Osteocyte (in vitro differentiated cells): ENCODE measurements at places on chromosomes 3 and 15. TPM values are rescaled to one million over a fixed set of nuclear protein-coding genes. Genes with fewer than 3 reads are reported as not detected.

The TRIM71 gene
- 0.05 TPM in 1 of 2 replicates, not detected in the other for total RNA-seq

The SPATA16 gene
- total RNA-seq: not detected in 2 replicates

The ARHGAP31 gene
- 49.7 and 51.0 TPM in 2 replicates for total RNA-seq

The EPHB3 gene
- 10.6 and 11.4 TPM in 2 replicates for total RNA-seq

The GP5 gene
- total RNA-seq: 0.10 TPM in 1 of 2 replicates, not detected in the other

The CLDN16 gene
- not detected in 2 replicates for total RNA-seq

The UBE2Q2 gene
- total RNA-seq: 42.4 and 43.2 TPM in 2 replicates

DNA sequence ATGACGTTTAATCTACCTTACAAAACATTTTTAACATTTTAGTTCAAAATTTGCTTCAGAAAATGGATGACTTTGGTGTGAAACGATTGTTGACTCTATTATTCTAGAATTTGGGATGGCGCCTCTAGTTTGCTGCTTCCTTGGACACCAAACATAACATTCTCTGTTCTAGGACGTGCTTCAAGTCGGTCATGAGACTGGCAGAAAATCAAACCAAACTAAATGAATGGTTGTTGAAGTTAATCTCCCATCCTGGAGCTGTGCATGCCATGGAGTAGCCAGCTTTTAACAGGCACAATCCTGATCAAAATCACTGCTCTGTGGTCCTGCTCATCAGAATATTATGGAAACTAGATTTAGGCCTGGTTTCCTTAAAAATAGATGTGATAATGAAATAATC is 9.6 kb upstream of the LRRFIP2 start:
- H3K4me1 ChIP-seq: peaks cover 10% of the 10 kb centered on the region
- DNase-seq: no peak
- H3K27ac ChIP-seq: no peak overlapping the region
- H3K36me3 ChIP-seq: peaks cover 4% of the 10 kb centered on the region
- H3K27me3 ChIP-seq: no peaks in the 10 kb centered on the region

DNA sequence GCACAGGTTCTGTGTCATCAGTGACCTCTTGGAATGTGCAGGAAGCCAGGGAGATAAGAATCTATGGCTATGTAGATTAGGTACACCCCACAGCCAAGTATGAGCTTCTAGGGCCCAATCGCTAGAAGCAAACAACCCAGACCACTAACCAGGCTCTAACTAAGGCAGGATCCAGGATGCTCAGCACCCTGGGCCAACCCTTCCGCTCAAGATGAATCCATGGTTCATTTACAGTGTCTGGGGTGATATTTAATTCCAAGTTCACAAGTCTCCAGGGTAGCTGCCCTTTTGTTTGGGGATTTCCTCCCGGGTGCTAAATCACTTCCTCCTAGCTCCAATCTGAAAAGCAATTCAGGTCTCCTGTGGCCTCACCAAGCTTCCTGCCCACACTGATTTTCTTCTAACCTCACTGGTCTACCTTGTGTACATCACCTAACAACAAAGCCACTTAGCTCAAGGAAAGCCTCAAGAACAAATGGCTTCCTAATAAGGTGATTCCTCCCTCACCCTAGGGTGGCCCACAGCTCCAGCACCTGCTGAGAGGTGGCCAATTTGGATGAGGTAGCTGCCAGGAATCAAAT is 2.4 kb downstream of the EHD4 start:
- peak overlapping the region; percentile 84 for H3K4me3 ChIP-seq
- peak overlapping the region; percentile 50 for H3K27ac ChIP-seq
- DNase-seq: no peak
- H3K27me3 ChIP-seq: peaks cover 9% of the 10 kb centered on the region
- H3K36me3 ChIP-seq: no peaks in the 10 kb centered on the region
- H3K4me1 ChIP-seq: peaks cover 60% of the 10 kb centered on the region

- peaks cover 20% of the 10 kb centered on the region for H3K36me3 ChIP-seq
- H3K27ac ChIP-seq: peak overlapping the region; percentile 71
- peak; percentile 88 for DNase-seq
These were observed 791 bp downstream of the GYG1 start for GRCh38 chr3:148992027-148992634.

DNA sequence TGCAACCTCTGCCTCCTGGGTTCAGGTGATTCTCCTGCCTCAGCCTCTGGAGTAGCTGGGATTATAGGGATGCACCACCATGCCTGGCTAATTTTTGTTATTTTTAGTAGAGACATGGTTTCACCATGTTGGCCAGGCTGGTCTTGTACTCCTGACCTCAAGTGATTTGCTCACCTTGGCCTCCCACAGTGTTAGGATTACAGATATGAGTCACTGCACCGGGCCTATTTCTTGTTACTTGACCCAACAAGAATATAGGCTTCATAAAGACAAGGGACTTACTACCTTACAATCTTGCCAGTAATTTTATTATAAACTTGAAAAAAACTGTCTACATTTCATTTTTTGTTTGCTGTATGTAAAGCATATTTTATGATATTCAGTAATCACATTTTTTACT is 21.4 kb upstream of the ZBTB47 start:
- peaks cover 46% of the 10 kb centered on the region for H3K36me3 ChIP-seq
- no peak overlapping the region for H3K4me3 ChIP-seq
- no peaks in the 10 kb centered on the region for H3K27me3 ChIP-seq
- H3K27ac ChIP-seq: no peak overlapping the region
- no peak for DNase-seq

GRCh38 chr3:16279010-16279801 is 14.2 kb downstream of the OXNAD1 start:
- no peak for DNase-seq
- peaks cover 18% of the 10 kb centered on the region for H3K4me1 ChIP-seq
- peaks cover 11% of the 10 kb centered on the region for H3K36me3 ChIP-seq
- no peak overlapping the region for H3K27ac ChIP-seq
- H3K4me3 ChIP-seq: no peak overlapping the region

GRCh38 chr3:65342084-65342683 is 654.4 kb upstream of the ADAMTS9 start:
- peaks cover 11% of the 10 kb centered on the region for H3K27me3 ChIP-seq
- H3K36me3 ChIP-seq: no peaks in the 10 kb centered on the region
- H3K4me3 ChIP-seq: no peak overlapping the region
- DNase-seq: no peak

DNA sequence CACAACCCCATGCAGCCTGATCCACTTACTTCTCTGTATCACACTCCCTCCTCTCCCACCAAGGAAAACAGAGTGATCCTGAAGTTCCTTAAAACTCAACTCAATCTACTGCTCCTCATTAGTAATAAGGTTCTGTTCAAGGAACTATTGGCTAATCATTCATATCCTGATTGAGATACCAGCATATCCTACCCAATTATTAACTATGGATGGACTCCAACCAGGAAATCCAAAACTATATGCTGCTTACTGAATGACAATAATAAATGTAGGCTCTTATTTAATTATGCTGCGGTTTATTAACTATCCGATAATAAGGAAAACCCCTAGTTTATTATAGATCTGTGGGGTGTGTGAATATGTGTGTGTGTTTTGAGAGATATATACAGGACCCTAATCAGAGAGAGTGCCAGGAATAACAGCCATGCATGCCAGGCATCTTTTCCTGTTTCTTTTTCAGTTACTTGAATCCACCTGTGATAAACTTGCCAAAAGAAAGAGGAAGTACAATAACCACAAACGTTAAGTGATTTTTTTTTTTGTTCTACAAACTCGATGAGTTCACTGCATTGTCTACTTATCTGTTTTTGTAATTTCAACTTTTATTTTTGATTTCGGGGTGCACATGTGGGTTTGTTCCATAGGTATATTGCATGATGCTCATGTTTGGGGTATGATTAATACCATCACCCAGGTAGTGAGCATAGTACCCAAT is 1031.7 kb upstream of the CFAP20DC start:
- no peaks in the 10 kb centered on the region for H3K36me3 ChIP-seq
- peaks cover 4% of the 10 kb centered on the region for H3K27me3 ChIP-seq
- peaks cover 4% of the 10 kb centered on the region for H3K4me1 ChIP-seq
- H3K4me3 ChIP-seq: no peak overlapping the region
- no peak overlapping the region for H3K27ac ChIP-seq
- no peak for DNase-seq

DNA sequence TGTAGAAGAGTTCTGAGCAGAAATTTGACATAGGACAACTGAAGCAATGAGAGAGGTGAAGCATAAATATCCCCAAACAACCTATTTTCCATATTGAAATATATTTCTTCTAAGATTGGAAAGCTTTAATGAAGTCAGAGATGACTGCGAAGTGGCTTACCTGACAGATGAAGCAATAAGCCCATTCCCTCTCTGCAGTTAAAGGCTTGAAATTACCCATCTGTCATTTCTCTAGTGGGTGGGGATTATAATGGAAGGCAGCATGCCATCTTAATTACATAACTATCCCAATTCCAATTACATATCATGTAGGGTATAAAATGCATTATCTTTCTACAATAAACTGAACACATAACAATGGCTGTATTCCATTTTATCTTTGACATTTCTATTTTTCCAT is 1070.5 kb downstream of the SI start:
- H3K27ac ChIP-seq: no peak overlapping the region
- DNase-seq: no peak
- no peaks in the 10 kb centered on the region for H3K36me3 ChIP-seq
- H3K4me3 ChIP-seq: no peak overlapping the region

DNA sequence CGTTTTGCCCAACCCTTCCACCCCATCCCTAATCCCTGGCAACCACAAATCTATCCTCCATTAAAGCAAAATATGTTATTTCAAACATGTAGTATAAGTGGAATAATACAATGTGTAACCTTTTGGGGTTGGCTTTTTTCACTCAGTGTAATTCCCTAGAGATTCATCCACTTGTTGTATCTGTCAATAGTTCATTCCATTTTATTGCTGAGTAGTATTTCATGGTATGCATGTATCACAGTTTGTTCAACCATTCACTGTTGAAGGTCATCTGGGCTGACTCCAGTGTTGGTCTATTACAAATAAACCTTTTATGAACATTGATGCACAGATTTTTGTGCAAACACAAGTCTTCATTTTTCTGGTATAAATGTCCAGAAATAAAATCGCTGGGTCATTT is 38.8 kb downstream of the BSN start:
- H3K4me1 ChIP-seq: peaks cover 8% of the 10 kb centered on the region
- no peak overlapping the region for H3K27ac ChIP-seq

- H3K27me3 ChIP-seq: no peaks in the 10 kb centered on the region
- peaks cover 2% of the 10 kb centered on the region for H3K36me3 ChIP-seq
- H3K4me1 ChIP-seq: peaks cover 14% of the 10 kb centered on the region
- no peak overlapping the region for H3K27ac ChIP-seq
- H3K4me3 ChIP-seq: no peak overlapping the region
- DNase-seq: no peak
These were observed 7.9 kb downstream of the PRRT3 start for GRCh38 chr3:9944271-9944670.

DNA sequence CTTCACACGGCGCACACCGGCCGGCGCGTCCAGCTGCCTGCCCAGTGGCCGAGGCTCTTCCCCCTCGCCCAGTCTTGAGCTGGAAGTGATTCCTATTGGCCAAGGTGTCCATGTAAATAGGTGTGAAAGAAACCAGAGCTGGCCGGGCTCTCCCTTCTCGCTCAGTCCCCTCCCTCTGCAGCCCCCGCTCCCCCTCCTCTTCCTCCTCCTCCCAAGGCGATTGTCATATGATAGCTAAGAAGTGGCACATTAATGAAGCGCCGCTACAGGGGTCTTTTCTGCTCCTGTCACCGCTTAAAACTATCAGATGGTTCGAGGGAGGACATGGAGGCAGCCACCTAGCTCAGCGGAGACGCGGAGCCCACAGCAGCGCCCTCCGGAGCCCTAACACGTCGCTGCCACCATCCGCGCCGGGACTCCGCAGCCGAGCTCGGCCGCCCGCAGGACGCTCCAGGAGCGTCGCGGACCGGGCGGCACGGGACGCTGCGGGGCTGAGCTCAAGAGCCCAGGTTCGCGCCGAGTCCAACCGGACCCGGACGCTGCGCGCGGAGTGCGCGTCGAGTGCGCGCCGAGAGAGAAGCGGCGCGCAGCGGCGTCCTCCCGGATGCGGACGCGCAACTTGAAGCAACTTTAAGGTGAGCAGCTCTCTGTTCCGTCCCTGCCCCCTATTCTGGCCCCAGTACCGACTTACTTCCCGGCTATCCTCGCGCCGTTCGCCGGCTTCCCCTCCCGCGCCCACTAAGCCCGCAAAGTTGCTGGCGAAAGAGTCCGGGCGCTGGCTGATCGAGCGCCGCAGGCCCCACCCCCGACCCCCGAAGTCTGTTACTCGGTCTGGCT is at the start of gene FOXB1:
TSS of gene FOXB1 (plus strand) at position 303 of the 837 bp plus-strand sequence. CDS start 653 bp downstream, outside the sequence.
- peak within 1 kb of the TSS; percentile 76 for H3K4me3 ChIP-seq
- no peak for DNase-seq
- peaks cover 92% of the 10 kb centered on the region for H3K27me3 ChIP-seq

- H3K36me3 ChIP-seq: no peaks in the 10 kb centered on the region
- H3K4me3 ChIP-seq: no peak overlapping the region
- no peak overlapping the region for H3K27ac ChIP-seq
These were observed 4.4 kb downstream of the PCOLCE2 start for GRCh38 chr3:142884531-142884930.

DNA sequence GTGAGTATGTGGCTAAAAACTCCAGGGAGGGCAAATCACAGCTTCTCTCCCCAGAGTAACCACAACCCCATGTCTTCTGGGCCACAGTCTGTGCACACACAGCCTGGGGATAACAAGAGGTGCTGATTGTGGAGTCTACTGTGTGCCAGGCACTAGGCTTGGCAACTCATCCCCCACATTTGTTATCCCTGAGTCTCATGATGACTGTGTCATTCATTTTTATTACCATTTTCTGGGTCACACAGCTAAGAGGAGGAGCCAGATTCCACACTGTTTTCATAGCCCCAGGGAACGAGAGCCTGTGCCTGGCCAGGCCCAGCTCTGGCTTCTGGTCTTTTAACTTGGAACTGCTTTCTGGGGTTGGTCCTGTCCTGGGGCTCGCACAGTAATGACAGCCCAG is 34.5 kb downstream of the ESYT3 start:
- H3K27ac ChIP-seq: no peak overlapping the region
- H3K27me3 ChIP-seq: peaks cover 3% of the 10 kb centered on the region
- no peaks in the 10 kb centered on the region for H3K36me3 ChIP-seq
- no peaks in the 10 kb centered on the region for H3K4me1 ChIP-seq
